Left forelimb (tissue), 1 donor: ENCODE measurements at places on chromosomes 16 and 17.
A peak's percentile ranks its signal among the peaks of the same experiment; 100 is the strongest.

DNA sequence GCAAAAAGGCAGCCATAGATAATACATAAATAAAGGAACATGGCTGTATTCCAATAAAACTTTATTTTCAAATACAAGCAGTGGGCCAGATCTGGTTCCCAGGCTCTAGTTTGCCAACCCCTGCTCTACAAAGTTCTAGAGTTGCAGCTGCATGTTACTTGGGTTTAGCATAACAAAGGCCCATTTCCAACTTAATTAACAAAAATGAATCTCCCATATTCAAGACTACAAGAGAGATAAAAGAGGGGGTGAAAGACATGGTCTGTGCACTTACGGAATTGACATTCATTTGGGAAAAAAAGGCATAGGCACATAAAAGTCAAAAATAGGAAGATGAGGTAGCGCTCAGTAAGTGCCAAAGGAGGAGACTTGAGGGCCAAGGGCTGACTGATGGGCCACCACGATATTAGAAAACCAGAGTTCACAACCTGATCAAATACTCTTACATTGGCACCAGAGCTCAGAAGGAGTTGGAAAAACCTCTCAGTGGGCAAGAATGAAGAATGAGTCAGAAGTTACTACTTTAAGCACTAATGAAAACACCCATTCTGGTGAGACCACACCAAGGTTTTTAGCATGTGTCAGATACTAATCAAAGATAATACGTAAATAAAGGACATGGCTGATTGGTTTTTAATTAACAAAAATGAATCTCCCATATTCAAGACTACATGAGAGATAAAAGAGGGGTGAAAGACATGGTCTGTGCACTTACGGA lies 164.0 kb downstream of the VPS53 start:
- DNase-seq: no peak

DNA sequence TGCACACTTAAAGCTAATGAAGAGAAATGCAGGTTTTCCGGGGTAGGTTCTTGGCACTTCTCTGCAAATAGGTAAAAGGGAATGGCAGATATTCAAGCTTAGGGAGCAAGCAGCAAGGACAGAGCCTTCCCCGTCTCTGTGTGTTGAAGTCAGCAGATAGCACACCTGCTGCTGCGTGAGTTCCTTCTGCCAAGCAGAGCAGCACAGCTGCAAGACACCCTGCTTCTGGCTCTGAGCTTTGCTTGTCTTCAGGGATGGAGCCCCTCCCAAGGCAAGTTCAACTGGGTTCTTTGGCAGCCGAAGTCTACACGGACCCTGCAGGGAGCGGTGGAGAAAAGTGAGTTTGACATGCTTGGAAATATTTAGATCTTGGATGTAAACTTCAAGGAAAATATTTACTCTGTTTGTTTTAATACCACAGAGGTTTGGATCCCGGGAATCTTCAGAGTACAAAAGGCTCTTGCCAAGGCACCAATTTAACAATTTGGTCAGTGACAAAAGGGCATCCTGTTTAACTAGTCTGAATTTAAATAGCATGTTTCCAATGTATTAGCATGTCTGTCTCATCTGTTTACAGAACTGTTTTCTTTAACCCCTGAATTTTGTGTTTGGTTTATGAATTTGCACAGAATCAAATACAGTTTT lies 113.4 kb upstream of the KCNJ16 start:
- DNase-seq: peak; percentile 82

GRCh38 chr17:38354466-38354865 lies 2.8 kb downstream of the SOCS7 start:
- no peak for DNase-seq

GRCh38 chr16:30567991-30568638 lies 3.4 kb downstream of the ZNF688 start:
- DNase-seq: no peak

- DNase-seq: no peak
Measured at GRCh38 chr17:29379084-29379991, 10.8 kb upstream of the TAOK1 start.

GRCh38 chr16:67537270-67537635 lies 8.6 kb downstream of the RIPOR1 start:
- DNase-seq: no peak

DNA sequence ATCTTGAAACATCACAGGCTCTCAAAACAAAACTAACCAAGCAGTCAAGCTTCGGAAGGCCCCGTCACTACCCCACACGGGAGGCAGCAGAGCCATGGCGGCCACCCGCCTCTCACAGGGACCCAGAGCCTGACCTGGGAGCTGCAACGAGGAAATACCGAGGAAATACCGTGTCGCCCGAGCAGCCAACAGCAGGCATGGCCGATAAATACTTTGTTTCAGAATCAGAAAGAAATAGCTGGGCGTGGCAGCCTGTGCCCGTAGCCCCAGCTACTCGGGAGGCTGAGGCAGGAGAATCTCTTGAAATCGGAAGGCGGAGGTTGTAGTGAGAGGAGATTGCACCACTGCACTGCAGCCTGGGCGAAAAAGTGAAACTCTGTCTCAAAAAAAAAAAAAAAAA lies 6.9 kb downstream of the LMF1 start:
- no peak for DNase-seq

DNA sequence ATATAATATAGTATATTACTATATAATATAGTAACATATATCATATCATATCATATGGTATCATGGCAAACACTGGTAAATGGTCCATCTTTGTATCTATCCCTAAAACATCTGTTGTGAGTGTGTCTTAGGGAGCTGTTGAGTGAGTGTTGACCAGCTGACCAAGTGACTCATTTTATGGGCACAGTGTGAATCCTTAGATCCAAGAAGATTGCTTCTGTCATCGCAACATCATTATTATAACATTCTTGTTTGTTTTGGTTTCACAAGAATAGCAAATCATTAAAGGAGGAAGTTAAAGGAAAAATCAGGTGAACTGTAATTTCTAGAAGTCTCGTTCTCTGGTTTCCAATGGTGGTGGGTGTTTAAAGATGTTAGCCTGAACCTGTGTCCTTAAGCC lies 11.7 kb upstream of the MAF start:
- DNase-seq: no peak

- peak; percentile 36 for DNase-seq
Measured at GRCh38 chr17:28572259-28573039, 1.1 kb upstream of the PIGS start.

GRCh38 chr16:8262299-8262698 lies 328.0 kb downstream of the TMEM114 start:
- DNase-seq: no peak

DNA sequence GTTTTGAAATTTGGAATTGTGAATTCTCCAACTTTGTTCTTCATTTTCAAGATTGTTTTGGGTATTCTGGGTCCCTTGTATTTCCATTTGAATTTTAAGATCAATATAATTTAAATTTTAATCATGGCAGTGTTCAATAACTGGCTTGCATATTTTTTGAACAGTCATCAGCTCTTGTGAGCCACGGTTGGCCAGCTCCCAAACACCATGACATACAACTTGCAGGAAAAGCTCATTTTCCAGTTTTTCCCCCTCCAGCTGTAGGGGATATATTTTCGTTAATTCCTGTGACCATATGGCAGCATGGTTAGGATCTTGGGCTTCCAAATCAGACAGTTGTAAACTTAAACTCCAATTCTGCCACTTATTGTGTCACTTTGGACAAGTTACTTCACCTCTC lies 690.1 kb downstream of the WWOX start:
- no peak for DNase-seq

- no peak for DNase-seq
Measured at GRCh38 chr16:87317750-87318644, 805 bp upstream of the C16orf95 start.

GRCh38 chr16:28505489-28506137 lies 1.0 kb downstream of the IL27 start:
- DNase-seq: no peak

GRCh38 chr16:88763502-88764053 lies 21.4 kb downstream of the PIEZO1 start:
- no peak for DNase-seq

DNA sequence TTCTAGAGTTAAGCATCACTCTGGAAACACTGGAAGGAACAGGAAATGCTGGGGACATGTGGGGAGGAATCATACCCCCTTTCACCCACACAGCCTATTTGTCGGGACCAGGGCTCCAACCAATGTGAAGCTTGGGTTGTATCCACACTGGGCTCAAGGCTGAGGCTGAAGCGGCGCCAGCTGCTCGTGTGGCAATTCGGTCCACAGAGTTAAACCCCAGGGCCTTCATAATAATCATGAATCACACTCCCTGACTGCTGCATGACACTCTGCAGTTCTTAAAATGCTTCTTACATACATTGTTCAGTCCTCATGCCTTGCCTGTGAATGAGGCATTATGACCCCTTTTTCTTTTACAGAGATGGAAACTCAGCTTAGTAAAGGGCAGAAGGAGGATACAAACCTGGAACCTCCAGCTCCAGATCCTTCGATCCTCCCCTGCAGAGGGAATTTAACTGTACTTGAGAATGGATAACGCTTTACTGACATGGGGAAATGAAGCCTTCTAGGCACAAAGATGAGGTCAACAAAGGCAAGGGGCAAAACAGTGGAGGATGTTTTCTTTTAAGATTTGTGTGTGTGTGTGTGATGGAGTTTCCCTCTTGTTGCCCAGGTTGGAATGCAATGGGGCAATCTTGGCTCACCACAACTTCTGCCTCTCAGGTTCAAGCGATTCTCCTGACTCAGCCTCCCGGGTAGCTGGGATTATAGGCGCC lies 72.7 kb downstream of the SOX9 start:
- no peak for DNase-seq

GRCh38 chr17:74296548-74296936 lies 22.5 kb downstream of the DNAI2 start:
- no peak for DNase-seq

- DNase-seq: no peak
Measured at GRCh38 chr17:27906226-27906580, 13.0 kb upstream of the LYRM9 start.

DNA sequence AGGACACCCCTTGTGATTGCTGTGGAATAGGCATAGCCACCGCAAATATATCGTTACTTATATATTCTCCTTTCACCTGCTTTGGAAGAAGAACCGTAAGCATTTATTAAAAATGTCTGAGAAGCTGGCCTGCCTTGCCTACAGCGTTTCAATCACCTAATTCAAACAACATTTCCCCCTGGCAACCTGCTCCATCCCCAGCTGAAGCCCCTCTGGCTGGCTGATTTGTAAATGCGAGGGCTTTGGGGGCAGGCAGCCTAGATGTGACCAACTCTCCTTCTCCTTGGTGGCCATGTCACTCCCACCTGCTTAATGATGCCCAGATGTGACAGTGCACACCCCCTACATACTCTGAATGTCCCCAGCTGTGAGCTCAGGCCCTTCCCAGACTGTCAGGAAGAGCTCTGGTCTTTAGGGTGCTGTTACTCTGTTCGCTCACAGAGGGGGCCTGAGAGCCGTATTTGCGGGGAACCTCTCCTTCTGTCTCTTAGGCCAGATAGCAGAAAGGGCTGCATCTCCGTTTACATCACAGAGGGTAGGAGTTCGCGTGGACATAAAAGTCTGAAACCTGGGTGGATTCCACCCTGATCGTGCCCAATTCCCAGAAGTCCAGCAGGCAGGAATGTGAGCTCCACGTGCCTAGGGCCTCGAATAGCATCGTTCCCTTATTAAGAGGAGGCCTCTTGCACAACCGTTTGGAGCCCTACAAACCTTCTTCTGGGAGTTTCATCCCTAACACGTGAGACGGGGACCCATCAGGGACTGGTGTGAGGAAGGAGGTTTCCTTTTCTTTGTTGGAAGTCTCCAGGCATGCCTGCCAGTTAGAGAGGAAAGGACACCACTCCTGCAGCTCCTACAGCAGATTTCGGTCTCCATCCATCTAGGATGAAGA lies 2.4 kb upstream of the SDK2 start:
- DNase-seq: no peak

DNA sequence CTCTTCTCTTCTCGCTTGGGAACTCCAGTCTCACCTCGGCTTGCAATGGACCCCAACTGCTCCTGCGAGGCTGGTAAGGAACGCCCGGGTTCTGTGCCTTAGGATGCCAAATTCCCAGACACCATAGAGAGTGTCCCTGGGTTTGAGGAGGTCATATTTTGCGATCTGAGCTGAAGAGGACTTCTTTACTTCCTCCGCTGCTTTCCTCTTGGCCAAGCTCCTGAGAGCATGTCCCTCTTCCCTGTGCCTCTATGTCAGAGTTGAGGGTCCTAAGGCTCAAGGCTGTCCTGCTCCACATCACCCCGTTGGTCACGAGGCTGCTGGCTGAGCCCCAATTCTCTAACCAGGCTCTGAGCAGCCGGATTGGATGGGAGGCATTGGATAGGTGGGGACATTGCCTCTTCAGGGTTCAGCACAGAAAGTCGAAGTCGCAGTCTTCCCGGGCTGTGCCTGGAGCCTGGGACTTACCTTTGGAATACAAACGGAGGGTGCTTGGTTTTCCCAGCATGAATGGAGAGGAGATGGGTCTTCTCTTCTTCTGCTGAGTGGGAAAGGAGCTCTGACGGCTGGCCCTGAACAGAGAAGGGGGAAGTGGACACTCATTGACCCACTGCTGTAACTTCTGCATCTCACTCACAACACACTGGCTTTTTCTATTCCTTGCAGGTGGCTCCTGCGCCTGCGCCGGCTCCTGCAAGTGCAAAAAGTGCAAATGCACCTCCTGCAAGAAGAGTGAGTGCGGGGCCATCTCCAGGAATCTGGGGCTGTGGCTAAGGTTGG lies 416 bp downstream of the MT1H start:
- no peak for DNase-seq

- no peak for DNase-seq
Measured at GRCh38 chr16:49912721-49913120, 56.8 kb upstream of the ZNF423 start.

GRCh38 chr16:9943121-9943520 lies 239.1 kb downstream of the GRIN2A start:
- no peak for DNase-seq

- DNase-seq: no peak
Measured at GRCh38 chr16:84700446-84701300, 873 bp downstream of the USP10 start.

DNA sequence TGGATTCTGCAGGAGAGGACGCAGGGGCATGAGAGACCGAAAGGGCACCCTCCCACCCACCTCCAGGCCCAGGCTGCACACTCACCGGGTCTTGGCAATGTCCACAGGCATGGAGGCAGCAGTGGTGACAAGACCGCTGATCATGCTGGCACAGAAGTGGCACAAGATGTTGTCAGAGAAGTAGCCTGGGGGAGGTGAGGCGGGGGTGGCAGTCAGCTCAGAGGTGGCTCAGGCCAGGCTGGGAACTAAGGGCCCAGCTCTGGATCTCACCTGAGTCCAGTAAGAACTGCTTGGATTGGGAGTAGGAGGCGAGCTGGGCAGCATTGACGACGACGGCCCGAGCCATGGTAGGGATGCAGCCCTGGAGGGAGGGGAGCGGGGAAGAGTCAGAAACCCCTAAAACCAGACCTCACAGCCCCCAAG lies 1.8 kb downstream of the SLC25A11 start:
- no peak for DNase-seq

- DNase-seq: no peak
Measured at GRCh38 chr17:17698371-17698770, 17.1 kb downstream of the RAI1 start.

GRCh38 chr17:206941-207560 lies 25.6 kb upstream of the DOC2B start:
- DNase-seq: no peak

GRCh38 chr17:59278406-59278805 lies 53.0 kb upstream of the YPEL2 start:
- no peak for DNase-seq

GRCh38 chr16:50717091-50717490 lies 23.7 kb downstream of the NOD2 start:
- DNase-seq: no peak

GRCh38 chr16:85412911-85413520 lies 200.1 kb upstream of the GSE1 start:
- no peak for DNase-seq

GRCh38 chr17:2487306-2487705 lies 24.4 kb downstream of the METTL16 start:
- no peak for DNase-seq

GRCh38 chr17:39848600-39848999 lies 15.5 kb downstream of the IKZF3 start:
- no peak for DNase-seq
